ENCODE measurements at places on chromosomes 11 and 22.

DNA sequence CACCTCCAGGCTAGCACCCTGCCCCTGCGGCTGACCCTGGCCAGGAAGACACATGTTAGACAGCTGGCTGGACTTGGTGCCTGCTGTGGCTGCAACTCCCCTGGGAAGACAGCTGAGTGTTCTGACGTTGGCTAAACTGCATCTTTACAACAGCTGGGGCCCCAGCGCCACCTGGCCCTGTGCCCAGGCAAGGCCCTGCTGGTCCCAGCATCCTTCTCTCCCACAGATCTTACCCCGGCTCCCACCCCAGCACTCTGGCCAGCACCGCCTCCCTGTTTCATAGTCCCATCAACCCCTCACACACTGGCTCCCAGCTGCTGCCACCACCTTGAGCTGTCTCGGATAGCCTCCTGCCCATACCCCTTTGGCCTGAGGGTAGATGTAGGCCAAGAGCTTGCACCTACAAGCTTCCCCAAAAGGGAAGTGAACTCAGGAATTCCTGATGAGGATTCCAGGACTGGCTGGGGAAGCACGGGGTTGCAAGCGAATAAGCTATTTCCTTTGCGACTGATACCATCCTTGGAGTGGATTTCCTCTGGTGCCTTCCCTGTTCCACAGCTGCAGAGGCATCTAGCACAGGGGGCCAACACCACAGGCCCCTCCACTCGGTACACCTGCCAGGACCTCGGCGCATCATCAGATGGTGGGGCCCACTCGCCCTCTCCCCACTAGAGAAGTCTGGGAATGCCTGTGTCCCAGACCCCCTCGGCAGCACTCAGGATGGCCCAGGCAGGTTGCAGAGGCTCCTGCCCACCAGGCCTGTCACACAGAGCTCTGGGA is 28.5 kb downstream of the RSPH14 start:
- no peak for DNase-seq

DNA sequence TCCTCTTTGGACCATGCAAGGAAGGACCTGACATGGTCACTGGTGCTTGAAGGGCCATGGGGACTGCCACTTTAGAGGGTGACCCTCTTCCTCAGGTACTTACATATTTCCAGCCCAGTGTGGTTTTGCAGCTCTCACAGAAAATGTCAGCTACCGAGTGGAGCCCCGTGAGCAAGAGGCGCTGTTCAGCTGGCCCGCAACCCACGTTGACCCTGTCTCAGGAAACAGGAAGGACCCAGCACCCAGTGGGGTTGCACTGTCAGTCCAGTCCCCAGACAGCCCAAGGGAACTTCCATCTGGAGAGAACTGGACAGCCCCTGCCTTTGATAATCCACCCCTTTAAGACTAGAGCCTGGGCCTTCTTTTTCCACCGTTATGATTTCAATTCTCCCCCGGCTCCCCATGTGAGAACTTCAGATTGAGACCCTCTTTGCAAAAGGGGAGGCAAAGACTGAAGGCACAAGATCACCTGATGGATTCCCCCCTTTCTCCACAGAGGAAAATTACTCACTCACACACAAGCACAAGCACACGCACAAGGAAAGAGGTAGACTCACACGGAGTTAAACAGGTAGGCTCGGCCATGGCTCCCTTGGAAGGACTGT is 3.4 kb downstream of the YPEL4 start:
- DNase-seq, result no peak

- no peak for DNase-seq
Observed at GRCh38 chr11:59267196-59267595, 54.5 kb upstream of the MPEG1 start.

DNA sequence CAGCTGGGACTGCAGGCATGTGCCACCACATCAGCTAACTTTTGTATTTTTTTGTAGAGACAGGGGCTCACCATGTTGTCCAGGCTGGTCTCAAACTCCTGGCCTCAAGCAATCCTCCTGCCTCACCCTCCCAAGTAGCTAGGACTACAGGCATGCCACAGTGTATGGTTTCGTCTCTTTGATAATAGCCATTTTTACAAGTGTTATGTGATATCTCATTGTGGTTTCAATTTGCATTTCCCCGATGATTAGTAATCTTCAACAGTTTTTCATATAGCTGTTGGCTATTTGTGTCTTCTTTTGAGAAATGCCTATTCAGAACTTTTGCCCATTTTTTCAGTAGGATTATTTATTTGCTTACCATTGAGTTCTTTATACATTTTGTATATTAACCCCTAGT is 9.0 kb upstream of the MTMR3 start:
- no peak for DNase-seq

DNA sequence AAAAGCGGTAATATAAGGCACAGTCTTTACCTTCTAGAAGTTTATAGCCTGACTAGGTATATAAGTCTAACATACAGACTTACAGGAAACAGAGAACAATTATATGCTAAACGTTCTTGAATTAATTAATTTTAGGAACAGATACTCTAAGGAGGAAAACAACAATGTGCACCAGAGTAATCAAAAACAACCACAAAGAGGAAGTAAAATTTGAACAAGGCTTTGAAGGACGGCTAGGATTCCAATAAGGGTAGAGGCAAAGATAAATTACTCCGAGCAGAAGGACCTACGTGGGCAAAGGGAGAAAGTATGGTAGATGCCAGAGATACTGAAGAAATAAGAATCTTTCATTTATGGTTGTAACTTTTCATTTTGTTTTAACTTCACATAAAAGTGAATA is 54.4 kb downstream of the ENTHD1 start:
- no peak for DNase-seq

- DNase-seq, result no peak
Observed at GRCh38 chr22:37546437-37547250, 13.6 kb upstream of the CDC42EP1 start.

- no peak for DNase-seq
Observed at GRCh38 chr11:65538915-65539743, 14.2 kb downstream of the SCYL1 start.

All from stimulated activated CD8-positive, alpha-beta memory T cell treated with anti-CD3 and anti-CD28 coated beads, Interleukin-2, amount 100 ng/mL, for 1 hour (primary cell).